ENCODE measurements at places on chromosomes 4 and X.

- DNase-seq = no peak
Observed at GRCh38 chr4:155781249-155781831, 22.5 kb downstream of the GUCY1B1 start.

DNA sequence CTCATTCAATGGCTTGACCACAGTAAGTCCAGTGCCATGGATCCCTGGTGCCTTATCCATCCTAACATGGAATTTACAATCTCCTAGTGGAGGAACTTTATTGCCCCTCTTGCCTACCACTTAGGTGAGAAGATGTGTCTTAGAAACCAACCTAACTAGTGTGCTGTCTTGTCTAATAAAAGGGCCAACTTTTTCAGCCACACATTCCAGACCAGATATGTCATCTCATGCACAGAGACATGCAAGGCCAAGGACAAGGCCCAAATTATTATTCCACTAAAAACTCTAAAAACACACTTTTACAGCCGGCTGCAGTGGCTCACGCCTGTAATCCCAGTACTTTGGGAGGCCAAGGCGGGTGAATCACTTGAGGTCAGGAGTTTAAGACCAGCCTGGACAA is 10.6 kb upstream of the PRDX4 start:
- DNase-seq = peak; percentile 13

- DNase-seq = no peak
Observed at GRCh38 chrX:13235930-13236329, 83.9 kb downstream of the ATXN3L start.

- no peak for DNase-seq
Observed at GRCh38 chrX:136598631-136599030, 49.3 kb upstream of the CD40LG start.

- no peak for DNase-seq
Observed at GRCh38 chr4:78781924-78782323, 5.8 kb downstream of the BMP2K start.

DNA sequence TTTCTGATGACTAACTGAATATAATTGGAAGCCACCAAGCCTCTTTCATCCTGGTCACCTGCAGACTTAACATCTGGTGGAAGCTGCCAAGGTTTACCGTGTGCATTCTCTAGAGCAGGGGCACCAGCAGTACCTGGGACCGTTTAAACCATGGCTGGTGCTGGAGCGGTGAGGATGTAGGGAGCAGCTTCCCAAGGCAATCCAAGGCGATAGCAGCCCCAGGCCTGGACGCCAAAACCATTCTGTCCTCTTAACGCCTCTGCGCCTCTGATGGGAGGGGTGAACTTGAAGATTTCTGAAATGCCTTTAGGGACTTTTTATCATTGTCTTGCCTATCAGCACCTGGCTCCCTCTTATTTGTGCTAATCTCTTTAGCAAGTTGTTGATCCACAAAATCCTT is 37.3 kb upstream of the SPANXN2 start:
- DNase-seq = no peak

DNA sequence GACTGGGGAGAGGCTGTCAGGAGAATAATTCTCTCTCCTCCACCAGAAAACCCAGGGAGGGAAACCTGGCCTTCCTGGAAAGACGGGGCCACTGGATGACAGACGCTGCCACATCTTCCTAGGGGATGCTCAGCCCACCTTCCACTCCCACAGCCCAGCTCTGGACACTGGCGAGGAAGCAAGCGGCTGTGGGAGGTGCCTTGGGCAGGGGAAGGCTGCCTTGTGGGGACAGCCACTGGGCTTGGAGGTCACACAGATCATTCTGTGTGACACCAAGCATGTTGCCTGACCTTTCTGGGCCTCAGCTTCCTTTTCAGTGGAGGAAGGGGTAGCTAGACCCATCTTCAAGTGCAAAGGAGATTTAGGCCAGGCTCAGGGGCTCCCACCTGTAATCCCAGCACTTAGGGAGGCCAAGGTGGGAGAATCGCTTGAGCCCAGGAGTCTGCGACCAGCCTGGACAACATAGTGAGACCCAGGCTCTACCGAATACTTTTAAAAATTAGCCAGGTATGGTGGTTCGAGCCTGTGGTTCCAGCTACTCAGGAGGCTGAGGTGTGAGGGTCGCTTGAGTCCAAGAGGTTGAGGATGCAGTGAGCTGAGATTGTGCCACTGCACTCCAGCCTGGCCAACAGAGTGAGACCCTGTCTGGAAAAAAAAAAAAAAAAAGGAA is 9.8 kb upstream of the MSX1 start:
- DNase-seq = no peak

- no peak for DNase-seq
Observed at GRCh38 chrX:7946960-7947359, 19.7 kb upstream of the PNPLA4 start.

DNA sequence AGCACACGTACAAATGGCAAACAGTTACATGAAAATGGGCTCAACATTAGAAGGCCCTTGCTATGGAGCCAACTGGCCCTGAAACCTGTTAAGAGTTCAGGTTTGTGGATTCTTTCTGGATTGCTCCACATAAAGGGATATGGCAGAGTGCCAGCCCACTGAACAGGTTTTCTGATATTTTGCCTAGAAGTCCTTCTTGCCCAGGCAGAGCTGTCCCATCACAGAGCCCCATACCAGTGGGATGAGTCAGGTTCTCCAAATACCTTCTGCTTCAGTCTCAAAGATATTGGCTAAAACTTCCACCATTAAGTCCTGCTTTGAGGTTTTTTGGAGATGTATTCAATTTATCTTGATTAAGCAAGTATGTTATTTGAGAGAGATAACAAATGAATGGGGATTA is 146.8 kb upstream of the IL1RAPL2 start:
- DNase-seq = peak; percentile 9

DNA sequence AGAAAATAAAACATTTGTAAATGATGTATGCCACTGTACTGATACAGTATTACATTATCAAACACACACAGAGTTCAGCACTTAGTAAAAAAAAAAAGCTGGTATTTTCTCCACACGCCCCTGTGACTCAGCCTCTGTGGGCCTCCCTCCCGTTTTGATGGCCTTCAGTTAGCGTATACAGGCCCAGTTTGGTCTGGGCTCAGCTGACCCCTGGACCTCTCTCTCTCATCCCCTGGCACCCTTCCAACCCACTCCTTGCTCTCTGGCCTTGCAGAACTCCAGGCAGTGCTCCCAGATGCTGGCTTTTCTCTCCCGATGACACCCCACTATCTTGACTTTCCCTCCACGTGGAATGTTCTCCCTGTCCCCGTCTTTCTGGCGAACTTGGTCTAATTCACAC is 89.0 kb upstream of the LIMCH1 start:
- DNase-seq = peak; percentile 52

Measured in ELR (cell line).